ENCODE measurements at places on chromosomes 16 and 17.

DNA sequence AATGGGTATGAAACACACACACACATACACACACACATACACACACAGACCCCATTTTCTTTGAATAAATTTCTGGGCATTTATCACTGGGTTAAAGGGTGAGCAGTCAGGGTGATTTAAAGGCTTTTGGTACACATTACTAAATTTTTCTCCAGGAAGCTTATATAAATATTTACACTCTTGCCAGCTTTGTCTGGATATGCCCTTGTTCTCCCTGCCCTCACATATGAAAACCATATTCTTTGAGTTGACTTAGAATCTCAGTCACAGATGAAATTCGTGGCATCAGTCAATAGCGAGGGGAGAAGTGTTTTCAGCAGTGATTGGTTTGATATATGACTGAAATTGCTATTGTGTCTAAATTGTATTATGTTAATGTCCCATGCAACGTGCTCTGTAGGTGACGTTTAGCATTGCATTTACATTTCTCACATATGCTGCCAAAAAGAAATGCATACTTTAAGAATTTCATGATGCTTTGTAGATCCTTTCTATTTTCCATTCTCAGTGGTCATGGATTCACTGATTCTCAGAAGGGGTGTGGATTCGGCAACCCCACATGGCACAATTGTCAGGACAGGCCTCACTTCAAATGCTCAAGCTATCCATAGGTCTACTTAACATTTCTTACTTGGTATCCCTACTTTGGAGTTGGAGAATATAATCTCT lies 34.8 kb downstream of the HS3ST4 start:
- no peak for DNase-seq

DNA sequence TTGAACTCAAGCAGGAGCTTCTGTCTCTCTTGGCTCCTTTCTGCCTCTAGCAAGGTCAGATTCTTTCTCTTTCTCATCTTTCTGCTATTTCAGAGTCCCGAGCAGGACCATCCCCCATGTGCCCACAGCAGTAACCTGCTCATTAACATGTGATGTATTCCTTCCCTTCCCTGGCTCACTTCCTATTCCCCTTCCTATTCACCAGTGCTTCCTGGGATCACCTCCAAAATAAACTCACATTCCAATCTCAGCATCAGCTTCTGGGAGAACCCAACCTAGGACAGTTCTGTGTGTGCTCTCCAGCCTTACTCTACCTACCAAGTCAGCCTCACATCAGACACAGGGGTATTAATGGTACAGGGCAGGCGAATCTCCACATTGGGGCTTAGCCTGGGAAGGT lies 546.4 kb upstream of the SALL1 start:
- DNase-seq, result no peak

DNA sequence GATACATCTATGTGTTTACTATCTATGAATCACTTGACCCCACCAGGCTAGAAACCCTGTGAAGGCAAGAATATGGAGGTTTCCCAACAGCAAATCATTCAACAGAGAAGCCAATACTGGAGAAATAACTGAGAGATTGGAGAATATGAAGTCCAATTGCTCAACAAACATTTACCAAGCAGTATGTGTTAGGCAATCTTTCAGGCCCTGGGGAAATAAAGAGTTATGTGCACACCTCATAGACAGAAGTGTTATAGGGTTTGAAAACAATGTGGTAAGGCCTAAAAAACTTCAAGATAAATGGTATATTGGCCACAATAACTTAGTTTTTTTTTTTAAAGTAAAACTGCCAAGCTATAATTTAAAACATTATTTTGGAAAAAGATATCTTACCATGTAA lies 1245.8 kb downstream of the CDH11 start:
- no peak for DNase-seq

DNA sequence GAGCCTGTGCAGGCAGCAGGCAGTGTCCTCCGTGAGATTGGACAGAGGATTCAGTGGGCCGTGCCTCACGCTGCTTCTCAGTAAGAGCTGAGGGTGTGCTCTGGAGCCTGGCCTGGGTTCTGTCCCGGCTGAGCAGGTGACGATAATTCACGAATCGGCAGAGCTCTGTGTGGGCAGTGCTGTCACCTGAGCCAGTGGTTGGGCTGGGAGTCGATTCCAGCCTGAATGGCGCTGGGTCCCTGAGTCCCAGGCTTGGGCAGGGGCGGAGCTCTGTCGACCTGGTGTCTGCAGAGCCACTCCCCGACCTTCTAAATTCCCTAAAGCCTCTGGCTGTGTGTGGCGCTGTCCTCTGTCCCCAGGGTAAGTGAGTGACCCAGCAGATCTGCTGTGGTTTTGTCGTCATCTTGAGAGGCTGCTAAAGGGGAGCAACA lies 8.4 kb downstream of the ACSF3 start:
- no peak for DNase-seq

DNA sequence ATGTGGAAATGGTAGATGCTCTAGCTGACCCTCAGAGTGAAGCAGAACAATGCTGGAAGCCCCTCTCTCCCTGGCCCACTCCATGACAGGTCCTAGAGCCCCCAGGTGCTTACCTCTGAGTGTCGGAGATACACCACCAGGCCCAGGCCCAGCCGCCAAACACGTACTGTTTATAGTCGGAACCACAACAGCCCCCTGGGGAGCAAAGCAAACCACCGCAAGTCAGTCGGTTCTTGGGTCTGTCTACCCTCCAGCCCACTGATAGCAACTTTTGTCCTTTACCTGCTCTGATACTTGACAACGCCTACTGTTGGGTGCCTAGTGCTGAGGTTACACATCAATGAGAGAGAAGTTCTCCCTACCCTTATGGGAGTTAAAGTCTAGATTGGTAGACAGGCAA lies 8.7 kb downstream of the FLOT2 start:
- DNase-seq, result no peak
